ENCODE measurements at places on chromosomes 5 and 9. TPM values are rescaled to one million over a fixed set of nuclear protein-coding genes. Genes with fewer than 3 reads are reported as not detected.

EGFL7 gene
- 28.8 TPM for total RNA-seq

ANKRD18B gene
- 10.9 TPM for total RNA-seq

PCDHGB2 gene
- 0.42 TPM for total RNA-seq

FYB1 gene
- 3.6 TPM for total RNA-seq

DOLK gene
- total RNA-seq = 25.6 TPM

PCDHB12 gene
- 0.05 TPM for total RNA-seq

CEP78 gene
- total RNA-seq = 19.3 TPM

SCGB3A2 gene
- not detected for total RNA-seq

PNPLA7 gene
- total RNA-seq = 0.28 TPM

SLC6A19 gene
- not detected for total RNA-seq

CRB2 gene
- total RNA-seq = not detected

PCDHA4 gene
- 0.42 TPM for total RNA-seq

NXNL2 gene
- total RNA-seq = 0.23 TPM
